ENCODE measurements at places on chromosomes 16 and 17.

DNA sequence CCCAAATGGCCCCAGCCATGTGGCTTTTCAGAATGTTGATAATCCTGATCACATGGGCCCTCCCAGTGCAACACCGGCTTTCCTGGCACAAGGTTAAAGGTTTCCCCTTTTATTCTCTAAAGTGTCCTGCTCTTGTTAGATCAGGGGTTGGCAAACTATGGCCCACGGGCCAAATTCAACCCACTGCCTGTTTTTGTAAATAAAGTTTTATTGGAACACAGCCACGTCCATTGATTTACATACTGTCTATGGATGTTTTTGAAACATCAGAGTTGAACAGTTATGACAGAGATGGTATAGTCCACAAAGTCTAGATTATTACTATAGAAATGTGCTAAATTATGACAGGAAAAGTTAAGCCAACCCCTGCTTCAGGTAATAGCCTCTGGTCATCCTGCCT is 157.3 kb downstream of the ZFHX3 start:
- H3K4me1 ChIP-seq: no peaks in the 10 kb centered on the region
- DNase-seq: no peak
- no peak overlapping the region for H3K4me3 ChIP-seq
- no peak overlapping the region for H3K27ac ChIP-seq

DNA sequence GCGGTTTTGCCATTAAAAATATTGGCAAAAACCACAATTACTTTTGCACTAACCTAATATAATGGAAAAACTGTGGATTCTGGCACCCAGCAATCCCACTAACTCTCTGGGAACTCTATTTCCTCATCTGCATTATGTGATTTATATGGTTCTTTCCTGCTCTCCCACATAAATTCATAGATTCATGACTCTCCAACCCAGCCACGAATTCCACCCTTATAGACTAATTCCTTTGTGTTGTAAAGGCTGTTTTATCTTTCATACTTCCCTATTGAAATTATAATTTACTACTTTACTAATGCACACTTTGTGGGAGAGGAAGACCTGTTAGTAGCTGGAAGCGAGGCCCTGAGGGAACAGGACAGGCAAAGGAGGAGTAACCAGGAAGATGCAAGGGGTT is 88.4 kb upstream of the GNAO1 start:
- peaks cover 15% of the 10 kb centered on the region for H3K27me3 ChIP-seq
- no peaks in the 10 kb centered on the region for H3K4me1 ChIP-seq
- no peak for DNase-seq
- no peak overlapping the region for H3K27ac ChIP-seq
- no peaks in the 10 kb centered on the region for H3K36me3 ChIP-seq

- no peaks in the 10 kb centered on the region for H3K36me3 ChIP-seq
- peaks cover 2% of the 10 kb centered on the region for H3K27me3 ChIP-seq
- no peak overlapping the region for H3K27ac ChIP-seq
- H3K4me1 ChIP-seq: peaks cover 12% of the 10 kb centered on the region
- H3K4me3 ChIP-seq: no peak overlapping the region
Observed at GRCh38 chr17:74303305-74303704, 22.7 kb upstream of the KIF19 start.

- H3K27me3 ChIP-seq: no peaks in the 10 kb centered on the region
- no peak overlapping the region for H3K4me3 ChIP-seq
- DNase-seq: no peak
- no peak overlapping the region for H3K27ac ChIP-seq
- no peaks in the 10 kb centered on the region for H3K36me3 ChIP-seq
Observed at GRCh38 chr17:45170280-45170930, 8.7 kb downstream of the HEXIM2 start.

DNA sequence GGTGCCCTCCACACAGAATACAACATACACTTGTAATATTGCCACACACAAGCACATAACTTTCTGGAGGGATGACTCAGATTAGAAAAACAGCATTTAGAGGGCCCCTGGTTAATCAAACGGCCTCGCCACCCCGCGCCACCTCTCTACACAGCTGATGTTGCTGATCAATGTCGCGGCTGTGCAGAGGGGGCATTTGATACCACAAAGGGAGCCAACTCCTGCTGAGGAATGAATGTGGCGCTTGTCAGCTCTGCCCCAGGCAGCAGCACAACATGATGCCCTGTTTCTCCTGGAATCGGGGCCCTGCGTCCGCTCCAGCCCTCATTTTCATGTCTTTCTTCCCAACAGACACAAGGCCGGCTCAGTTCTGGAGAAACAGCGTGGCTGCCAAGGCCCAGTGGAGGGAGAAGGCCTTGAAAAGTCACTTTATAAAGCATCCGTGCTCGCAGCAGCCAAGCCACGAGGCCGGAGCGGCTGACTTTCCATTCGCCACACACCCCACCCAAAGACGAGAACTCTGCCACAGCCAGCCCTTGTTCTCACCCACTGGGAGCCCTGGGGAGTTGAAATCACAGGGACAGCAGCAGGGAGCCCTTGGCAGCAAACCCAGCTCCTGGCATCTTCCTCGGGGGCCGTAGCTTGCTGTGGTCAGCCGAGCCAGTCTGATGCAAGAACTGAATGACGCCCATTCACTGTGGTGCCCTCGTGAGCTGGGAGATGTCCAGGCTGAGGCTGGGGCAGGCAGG is 65.6 kb downstream of the XYLT1 start:
- no peak overlapping the region for H3K27ac ChIP-seq
- DNase-seq: no peak

- DNase-seq: no peak
- H3K4me1 ChIP-seq: no peaks in the 10 kb centered on the region
- no peaks in the 10 kb centered on the region for H3K36me3 ChIP-seq
- H3K27ac ChIP-seq: no peak overlapping the region
- no peak overlapping the region for H3K4me3 ChIP-seq
Observed at GRCh38 chr16:61952841-61953240, 83.4 kb downstream of the CDH8 start.

GRCh38 chr17:28468781-28469180 is 4.7 kb upstream of the SLC13A2 start:
- no peak overlapping the region for H3K27ac ChIP-seq
- no peak for DNase-seq
- H3K27me3 ChIP-seq: peaks cover 8% of the 10 kb centered on the region
- no peak overlapping the region for H3K4me3 ChIP-seq
- H3K4me1 ChIP-seq: peaks cover 16% of the 10 kb centered on the region
- H3K36me3 ChIP-seq: no peaks in the 10 kb centered on the region

- no peaks in the 10 kb centered on the region for H3K27me3 ChIP-seq
- no peaks in the 10 kb centered on the region for H3K36me3 ChIP-seq
- no peak overlapping the region for H3K4me3 ChIP-seq
- H3K27ac ChIP-seq: no peak overlapping the region
- no peaks in the 10 kb centered on the region for H3K4me1 ChIP-seq
Observed at GRCh38 chr16:54538276-54538675, 251.7 kb upstream of the IRX3 start.

- no peak overlapping the region for H3K27ac ChIP-seq
- DNase-seq: no peak
- no peaks in the 10 kb centered on the region for H3K36me3 ChIP-seq
- no peaks in the 10 kb centered on the region for H3K27me3 ChIP-seq
Observed at GRCh38 chr16:76791151-76791550, 399.8 kb upstream of the MON1B start.

DNA sequence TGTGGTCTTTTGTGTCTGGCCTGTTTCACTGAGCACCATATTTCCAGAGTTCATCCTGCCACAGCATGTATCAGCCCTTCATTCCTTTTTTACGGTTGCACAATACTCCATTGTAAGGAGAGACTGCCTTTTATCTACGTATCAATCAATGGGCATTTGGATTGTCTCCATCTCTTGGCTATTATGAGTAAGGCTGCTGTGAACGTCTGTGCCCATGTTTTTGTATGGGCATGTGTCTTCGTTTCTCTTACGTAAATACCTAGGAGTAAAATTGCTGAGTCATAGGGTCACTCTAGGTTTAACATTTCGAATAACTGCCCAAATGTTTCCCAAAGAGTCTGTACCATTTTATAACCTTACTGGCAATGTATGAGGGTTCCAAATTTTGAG is 202.8 kb upstream of the FOXF1 start:
- no peak for DNase-seq
- H3K36me3 ChIP-seq: no peaks in the 10 kb centered on the region
- H3K27ac ChIP-seq: no peak overlapping the region
- no peak overlapping the region for H3K4me3 ChIP-seq
- no peaks in the 10 kb centered on the region for H3K4me1 ChIP-seq

- no peak for DNase-seq
- peaks cover 10% of the 10 kb centered on the region for H3K27me3 ChIP-seq
- H3K4me3 ChIP-seq: no peak overlapping the region
- H3K27ac ChIP-seq: no peak overlapping the region
Observed at GRCh38 chr16:55898592-55898991, 23.4 kb upstream of the CES5A start.

DNA sequence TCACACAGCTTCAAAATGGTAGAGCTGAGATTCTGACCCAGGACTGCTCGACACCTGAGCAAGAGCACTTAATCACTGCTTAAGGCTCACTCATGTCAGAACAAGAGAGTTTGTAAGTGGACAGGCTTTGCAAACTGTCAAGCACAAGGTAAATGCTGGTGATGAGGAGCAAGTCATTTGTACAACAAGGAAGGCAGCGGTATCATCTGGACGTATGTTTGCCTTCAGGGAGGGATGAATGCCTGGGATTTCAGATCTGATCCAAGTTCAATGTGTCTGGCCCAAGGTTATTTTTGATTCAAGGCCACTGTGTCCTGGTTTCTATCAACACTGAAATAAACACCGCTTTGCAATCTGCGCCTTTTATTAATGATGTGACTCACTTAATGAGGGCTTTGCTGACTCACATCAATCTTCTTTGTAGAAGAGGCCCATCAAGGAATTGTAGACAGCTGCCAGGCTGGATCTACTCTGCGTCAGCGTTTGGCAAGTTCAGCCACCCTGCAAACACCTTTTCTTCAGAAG is 174.4 kb upstream of the HS3ST3A1 start:
- no peaks in the 10 kb centered on the region for H3K4me1 ChIP-seq
- no peak for DNase-seq
- H3K36me3 ChIP-seq: peaks cover 5% of the 10 kb centered on the region
- H3K4me3 ChIP-seq: no peak overlapping the region
- H3K27me3 ChIP-seq: no peaks in the 10 kb centered on the region

DNA sequence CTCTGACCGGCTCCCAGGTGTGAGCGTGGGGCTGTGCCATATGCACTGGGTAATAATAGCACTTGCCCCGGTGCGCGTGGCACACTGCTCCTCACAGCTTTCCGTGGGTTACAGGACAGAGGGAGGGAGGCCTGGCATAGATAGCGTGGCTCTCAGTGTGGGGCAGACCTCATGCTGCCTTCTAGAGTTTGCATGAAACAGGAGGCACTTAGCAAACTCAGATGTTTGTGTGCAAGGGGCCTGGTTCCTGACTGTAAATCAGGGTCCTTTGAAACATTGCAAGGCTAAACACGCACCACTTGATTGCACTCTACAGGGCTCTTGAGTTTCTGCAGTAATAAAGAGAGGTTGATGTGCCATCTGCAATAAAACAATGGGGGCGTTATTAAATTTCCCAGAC is 101.7 kb downstream of the RPTOR start:
- H3K4me1 ChIP-seq: peaks cover 73% of the 10 kb centered on the region
- H3K27ac ChIP-seq: no peak overlapping the region
- H3K36me3 ChIP-seq: peaks cover 49% of the 10 kb centered on the region
- H3K27me3 ChIP-seq: no peaks in the 10 kb centered on the region
- DNase-seq: no peak

GRCh38 chr17:72790190-72790589 is 302.3 kb downstream of the SLC39A11 start:
- no peak overlapping the region for H3K4me3 ChIP-seq
- no peaks in the 10 kb centered on the region for H3K27me3 ChIP-seq
- no peaks in the 10 kb centered on the region for H3K4me1 ChIP-seq
- H3K27ac ChIP-seq: no peak overlapping the region
- DNase-seq: no peak
- H3K36me3 ChIP-seq: peaks cover 35% of the 10 kb centered on the region

GRCh38 chr17:63345611-63346010 is 100.5 kb downstream of the CYB561 start:
- peaks cover 3% of the 10 kb centered on the region for H3K36me3 ChIP-seq
- DNase-seq: no peak
- H3K27ac ChIP-seq: no peak overlapping the region
- H3K27me3 ChIP-seq: no peaks in the 10 kb centered on the region
- no peak overlapping the region for H3K4me3 ChIP-seq

DNA sequence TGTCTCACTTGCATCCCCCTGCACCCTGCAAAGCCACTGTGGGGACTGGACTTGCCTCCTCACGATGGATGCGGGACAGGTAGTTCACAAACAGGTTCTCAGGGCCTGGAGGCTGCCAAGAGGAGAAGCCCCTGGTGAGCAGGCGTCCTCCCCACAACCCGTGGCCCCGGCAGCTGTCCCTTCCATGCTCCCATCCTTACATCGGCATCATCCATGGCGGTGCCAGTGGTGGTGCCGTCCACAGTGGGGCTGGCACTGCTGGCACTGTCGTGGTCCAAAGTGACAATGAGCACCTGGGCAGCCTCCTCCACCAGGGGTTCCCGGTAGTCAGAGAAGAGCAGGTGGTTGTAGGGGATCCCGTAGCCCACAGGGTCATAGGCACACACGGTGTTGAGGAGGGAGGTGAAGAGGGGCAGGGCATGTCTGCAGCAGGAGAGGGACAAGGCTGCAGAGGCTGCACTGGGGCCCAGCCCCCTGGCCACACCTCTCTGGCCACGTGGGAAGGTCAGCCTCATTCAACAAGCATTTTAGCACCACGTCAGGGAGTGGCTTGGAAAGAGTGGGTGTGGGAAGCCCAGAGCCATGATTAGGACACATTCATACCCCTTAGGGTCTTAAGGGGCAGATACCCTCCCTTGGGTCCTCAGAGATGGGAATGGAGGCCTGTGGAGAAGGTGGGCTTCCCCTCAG is 12.6 kb downstream of the HID1 start:
- no peak for DNase-seq
- H3K4me1 ChIP-seq: peaks cover 6% of the 10 kb centered on the region
- H3K4me3 ChIP-seq: no peak overlapping the region
- H3K27ac ChIP-seq: no peak overlapping the region
- no peaks in the 10 kb centered on the region for H3K27me3 ChIP-seq
- no peaks in the 10 kb centered on the region for H3K36me3 ChIP-seq

- H3K36me3 ChIP-seq: peaks cover 23% of the 10 kb centered on the region
- no peak overlapping the region for H3K4me3 ChIP-seq
- H3K4me1 ChIP-seq: no peaks in the 10 kb centered on the region
Observed at GRCh38 chr16:88045820-88046303, 94.6 kb downstream of the BANP start.

GRCh38 chr16:57501492-57501891 is 15.2 kb upstream of the DOK4 start:
- H3K27ac ChIP-seq: no peak overlapping the region
- H3K4me1 ChIP-seq: peaks cover 11% of the 10 kb centered on the region
- no peak overlapping the region for H3K4me3 ChIP-seq
- H3K27me3 ChIP-seq: no peaks in the 10 kb centered on the region

- H3K36me3 ChIP-seq: peaks cover 26% of the 10 kb centered on the region
- H3K27me3 ChIP-seq: no peaks in the 10 kb centered on the region
- H3K27ac ChIP-seq: no peak overlapping the region
- no peak for DNase-seq
- H3K4me3 ChIP-seq: no peak overlapping the region
- peaks cover 24% of the 10 kb centered on the region for H3K4me1 ChIP-seq
Observed at GRCh38 chr17:39915559-39915958, 2.9 kb downstream of the GSDMB start.

GRCh38 chr16:48497932-48498768 is 111.8 kb downstream of the N4BP1 start:
- H3K4me3 ChIP-seq: no peak overlapping the region
- DNase-seq: no peak
- H3K4me1 ChIP-seq: no peaks in the 10 kb centered on the region
- H3K27ac ChIP-seq: no peak overlapping the region

Data from activated CD4-positive, alpha-beta T cell treated with anti-CD3 and anti-CD28 coated beads for 36 hours (primary cell).